Skeletal muscle tissue (tissue), 5 donors: ENCODE measurements at places on chromosomes 7 and 10. TPM values are rescaled to one million over a fixed set of nuclear protein-coding genes. Genes with fewer than 3 reads are reported as not detected.

Gene TMEM225B
- 0.52 TPM for total RNA-seq

Gene CNPY1
- total RNA-seq, result 0.52 TPM

Gene C10orf105
- total RNA-seq, result not detected

Gene SPDYE2
- not detected for total RNA-seq

Gene NKX1-2
- not detected for total RNA-seq

Gene DNAJC2
- 8.9 TPM for total RNA-seq

Gene TET1
- 15.1 TPM for total RNA-seq

Gene ABCF2
- total RNA-seq, result 20.9 TPM

Gene MTPN
- total RNA-seq, result 54.8 TPM

Gene GNGT1
- total RNA-seq, result not detected

Gene TRIL
- total RNA-seq, result 15.1 TPM

Gene C10orf95
- not detected for total RNA-seq

Gene ELN
- 107 TPM for total RNA-seq

Gene TAS2R41
- not detected for total RNA-seq

Gene TRPV6
- total RNA-seq, result not detected

Gene HTR5A
- total RNA-seq, result not detected

Gene CDK5
- total RNA-seq, result 5.7 TPM

Gene MKRN1
- total RNA-seq, result 87.2 TPM

Gene CRHR2
- under 0.01 TPM for total RNA-seq

Gene FAM25C
- total RNA-seq, result not detected

Gene NRAP
- total RNA-seq, result 27.1 TPM

Gene CDC14C
- total RNA-seq, result not detected

Gene MRLN
- total RNA-seq, result 156 TPM

Gene ZNF804B
- not detected for total RNA-seq
